ENCODE measurements at places on chromosomes 3 and 15.

DNA sequence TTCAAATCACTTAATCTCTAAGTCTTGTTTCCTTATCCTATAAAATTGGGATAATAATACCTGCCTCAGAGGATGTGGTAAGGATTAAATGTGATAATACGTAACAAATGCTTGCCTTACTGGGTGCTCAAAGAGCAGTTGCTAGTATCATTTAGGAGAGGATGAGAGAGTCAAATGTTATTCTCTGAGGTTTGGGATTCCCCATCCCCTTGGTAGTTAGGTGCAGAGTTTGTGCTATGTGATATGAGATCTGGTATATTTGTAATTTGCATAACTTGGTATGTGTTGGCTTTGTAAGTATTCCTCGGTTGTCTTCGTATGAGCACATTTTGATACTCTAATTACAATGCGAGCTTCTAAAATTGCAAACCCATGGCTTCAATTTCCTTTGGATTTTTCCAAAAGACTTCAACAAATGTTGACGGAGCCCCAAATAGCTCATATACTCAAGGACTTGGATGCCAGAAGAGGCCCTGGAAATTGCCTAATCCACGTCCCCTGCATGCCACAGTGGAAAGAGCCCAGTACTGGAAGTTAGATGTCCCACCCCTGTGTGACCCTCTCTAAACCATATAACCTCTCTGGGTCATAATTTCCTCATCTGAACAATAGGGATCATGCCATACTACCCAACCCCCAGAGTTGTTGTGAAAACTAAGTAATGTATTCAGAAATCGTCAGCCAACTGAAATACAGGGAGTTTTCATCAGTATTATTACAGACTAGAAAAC is 85.0 kb downstream of the FBN1 start:
- DNase-seq: no peak

- DNase-seq: no peak
These were observed 361.9 kb downstream of the CLSTN2 start for GRCh38 chr3:140296796-140297352.

GRCh38 chr3:122606330-122606729 is 28.9 kb downstream of the PARP15 start:
- DNase-seq: no peak

GRCh38 chr15:46879032-46879770 is 838.1 kb upstream of the SEMA6D start:
- no peak for DNase-seq

- DNase-seq: no peak
These were observed 5.2 kb upstream of the LRRK1 start for GRCh38 chr15:100913961-100914360.

DNA sequence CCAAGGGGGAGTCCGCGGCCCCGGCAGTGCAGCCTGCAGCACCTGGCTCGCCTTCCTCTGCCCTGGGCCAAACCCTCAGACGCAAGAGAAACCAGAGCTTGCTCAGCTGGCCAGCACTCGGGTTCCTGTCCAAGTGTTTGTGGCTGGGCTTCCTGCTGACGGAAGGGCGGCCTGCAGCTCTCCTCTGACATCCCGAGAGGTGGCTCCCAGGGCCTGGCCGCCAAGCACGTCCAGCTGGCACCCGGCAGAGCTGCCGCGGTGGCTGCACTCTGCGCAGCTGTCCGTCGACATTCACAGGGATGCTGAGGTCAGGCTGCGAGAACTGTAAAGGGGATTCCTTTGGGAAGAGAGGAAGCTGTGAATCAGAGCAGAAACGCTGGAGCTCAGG is 85.6 kb downstream of the CPN2 start:
- no peak for DNase-seq

DNA sequence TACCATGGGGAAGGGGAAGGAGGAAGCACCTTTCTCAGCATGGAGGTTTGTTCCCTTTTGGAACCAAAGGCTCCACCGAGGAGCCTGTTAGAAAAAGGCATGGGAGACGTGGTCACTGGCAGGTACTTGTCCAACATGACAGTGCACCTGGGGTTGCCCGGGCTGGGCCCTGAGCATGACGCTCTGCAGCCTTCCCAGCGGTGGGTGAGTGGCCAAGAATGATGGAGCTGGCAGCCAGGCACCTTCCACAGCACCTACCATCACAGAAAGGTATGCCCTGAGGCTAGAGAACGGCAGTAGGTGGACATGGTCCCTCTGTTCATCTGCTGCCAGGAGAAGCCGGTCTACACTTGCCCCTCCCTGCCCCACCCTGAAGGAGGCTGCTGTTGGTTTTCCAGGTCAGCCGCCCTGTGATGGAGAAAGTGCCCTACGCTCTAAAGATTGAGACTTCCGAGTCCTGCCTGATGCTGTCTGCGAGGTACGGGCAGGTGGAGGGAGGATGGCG is 29.0 kb upstream of the NR2C2 start:
- no peak for DNase-seq

- no peak for DNase-seq
These were observed 105.1 kb downstream of the ARPP21 start for GRCh38 chr3:35744419-35744818.

DNA sequence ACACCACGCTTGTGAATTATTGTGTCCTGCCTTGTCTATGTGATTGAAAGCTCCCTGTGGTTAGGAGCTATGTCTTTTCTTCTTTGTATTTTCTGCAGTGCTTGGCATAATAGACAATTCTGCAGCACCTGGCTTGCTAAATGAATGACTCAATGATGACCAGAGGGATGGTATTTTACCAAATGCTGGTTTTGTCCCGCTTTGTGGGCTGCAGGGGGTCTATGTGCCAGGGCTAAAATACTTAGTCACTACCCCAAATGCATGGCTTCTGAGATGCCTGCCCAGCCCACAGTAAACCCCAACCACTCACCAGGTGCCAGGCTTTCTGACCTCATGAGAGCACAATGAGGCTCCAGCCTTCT is 50.9 kb downstream of the BOC start:
- DNase-seq: no peak

DNA sequence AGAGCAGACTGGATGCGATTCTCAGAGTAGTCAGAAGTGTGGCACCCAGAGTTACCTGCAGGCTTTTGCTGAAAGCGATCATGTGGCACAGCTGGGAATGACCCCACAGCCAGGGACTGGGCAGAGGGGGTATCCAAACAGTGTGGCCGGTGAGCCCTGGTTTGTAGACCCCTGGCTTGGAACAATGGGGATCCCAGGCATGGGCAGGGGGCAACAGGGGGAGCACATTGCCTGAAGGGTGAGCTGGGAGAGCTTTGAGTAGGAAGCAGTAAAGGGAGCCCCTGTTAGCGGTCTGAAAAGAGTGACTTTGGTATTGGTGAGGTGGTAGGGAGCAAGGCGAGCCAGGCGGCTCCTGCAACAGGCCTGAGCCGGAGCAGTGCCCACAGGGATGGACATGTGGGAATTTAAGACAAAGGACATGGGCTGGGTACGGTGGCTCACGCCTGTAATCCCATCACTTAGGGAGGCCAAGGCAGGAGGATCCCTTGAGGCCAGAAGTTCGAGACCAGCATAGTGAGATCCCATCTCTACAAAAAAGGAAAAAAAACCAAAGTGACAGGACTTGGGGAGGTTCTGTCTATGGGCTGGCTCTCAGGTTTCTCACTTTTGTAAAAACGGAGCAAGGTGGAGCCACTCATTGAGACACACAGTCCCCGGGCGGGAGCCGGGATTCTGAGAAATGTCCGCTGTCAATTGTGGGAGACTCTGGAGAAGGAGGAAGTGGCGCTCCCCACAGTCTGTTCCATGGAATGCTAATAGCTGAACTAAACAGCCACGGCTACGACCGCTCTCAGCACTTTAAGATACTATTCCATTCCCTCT is 223.8 kb upstream of the LYSMD4 start:
- DNase-seq: no peak
